ENCODE measurements at places on chromosomes 1 and 21.

- no peak overlapping the region for H3K27ac ChIP-seq
- DNase-seq, result no peak
- H3K27me3 ChIP-seq, result peaks cover 14% of the 10 kb centered on the region
- no peaks in the 10 kb centered on the region for H3K36me3 ChIP-seq
- H3K4me3 ChIP-seq, result no peak overlapping the region
- no peaks in the 10 kb centered on the region for H3K4me1 ChIP-seq
Observed at GRCh38 chr21:33185852-33186251, 43.9 kb upstream of the IFNAR2 start.

DNA sequence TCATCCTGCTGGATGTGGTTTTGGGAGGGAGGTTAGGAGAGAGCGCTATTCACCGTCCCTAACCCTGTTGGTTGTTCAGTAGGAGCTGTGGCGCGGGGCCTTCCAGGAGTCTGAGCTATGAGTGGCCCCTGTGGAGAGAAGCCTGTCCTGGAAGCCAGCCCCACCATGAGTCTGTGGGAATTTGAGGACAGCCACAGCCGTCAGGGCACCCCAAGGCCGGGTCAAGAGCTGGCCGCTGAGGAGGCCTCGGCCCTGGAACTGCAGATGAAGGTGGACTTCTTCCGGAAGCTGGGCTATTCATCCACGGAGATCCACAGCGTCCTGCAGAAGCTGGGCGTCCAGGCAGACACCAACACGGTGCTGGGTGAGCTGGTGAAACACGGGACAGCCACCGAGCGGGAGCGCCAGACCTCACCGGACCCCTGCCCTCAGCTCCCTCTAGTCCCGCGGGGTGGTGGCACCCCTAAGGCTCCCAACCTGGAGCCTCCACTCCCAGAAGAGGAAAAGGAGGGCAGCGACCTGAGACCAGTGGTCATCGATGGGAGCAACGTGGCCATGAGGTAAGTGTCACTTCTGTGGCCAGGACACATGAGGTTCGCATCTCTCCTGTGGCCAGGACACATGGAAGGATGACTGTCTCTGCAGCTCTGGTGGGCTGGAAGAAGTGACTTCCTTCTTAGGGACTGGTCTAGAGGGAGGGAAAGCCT lies 1.2 kb downstream of the ZC3H12A start:
- H3K4me1 ChIP-seq, result peaks cover 91% of the 10 kb centered on the region
- peak overlapping the region; percentile 81 for H3K4me3 ChIP-seq
- no peaks in the 10 kb centered on the region for H3K27me3 ChIP-seq
- peak overlapping the region; percentile 95 for H3K27ac ChIP-seq
- peaks cover 11% of the 10 kb centered on the region for H3K36me3 ChIP-seq
- no peak for DNase-seq

GRCh38 chr1:51156752-51157151 lies 54.7 kb downstream of the C1orf185 start:
- no peak overlapping the region for H3K27ac ChIP-seq
- DNase-seq, result no peak
- no peaks in the 10 kb centered on the region for H3K4me1 ChIP-seq
- H3K36me3 ChIP-seq, result no peaks in the 10 kb centered on the region

DNA sequence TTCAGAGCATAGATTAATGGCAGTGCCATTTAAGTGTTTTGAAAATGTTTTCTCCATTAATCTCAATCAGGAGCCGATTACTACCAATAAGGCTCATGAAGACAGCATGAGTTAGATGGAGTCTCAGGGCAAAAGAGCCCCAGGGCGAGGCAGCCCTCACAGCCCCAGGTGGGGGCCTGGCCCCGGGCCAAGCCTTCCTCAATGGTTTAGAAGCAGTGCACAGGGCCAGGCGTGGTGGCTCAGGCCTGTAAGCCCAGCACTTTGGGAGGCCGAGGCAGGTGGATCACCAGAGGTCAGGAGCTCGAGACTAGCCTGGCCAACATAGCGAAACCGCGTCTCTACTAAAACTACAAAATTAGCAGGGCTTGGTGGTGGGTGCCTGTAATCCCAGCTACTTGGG lies 348.1 kb upstream of the VAMP3 start:
- H3K36me3 ChIP-seq, result no peaks in the 10 kb centered on the region
- no peaks in the 10 kb centered on the region for H3K4me1 ChIP-seq
- no peak overlapping the region for H3K4me3 ChIP-seq
- no peaks in the 10 kb centered on the region for H3K27me3 ChIP-seq
- DNase-seq, result peak; percentile 58

- no peak overlapping the region for H3K27ac ChIP-seq
- H3K27me3 ChIP-seq, result peaks cover 4% of the 10 kb centered on the region
- H3K36me3 ChIP-seq, result no peaks in the 10 kb centered on the region
- H3K4me1 ChIP-seq, result no peaks in the 10 kb centered on the region
- no peak for DNase-seq
- H3K4me3 ChIP-seq, result no peak overlapping the region
Observed at GRCh38 chr1:157540160-157540748, 12.1 kb downstream of the FCRL5 start.

GRCh38 chr21:34808569-34809204 lies 139.9 kb downstream of the CLIC6 start:
- no peak overlapping the region for H3K4me3 ChIP-seq
- DNase-seq, result no peak
- no peaks in the 10 kb centered on the region for H3K27me3 ChIP-seq

DNA sequence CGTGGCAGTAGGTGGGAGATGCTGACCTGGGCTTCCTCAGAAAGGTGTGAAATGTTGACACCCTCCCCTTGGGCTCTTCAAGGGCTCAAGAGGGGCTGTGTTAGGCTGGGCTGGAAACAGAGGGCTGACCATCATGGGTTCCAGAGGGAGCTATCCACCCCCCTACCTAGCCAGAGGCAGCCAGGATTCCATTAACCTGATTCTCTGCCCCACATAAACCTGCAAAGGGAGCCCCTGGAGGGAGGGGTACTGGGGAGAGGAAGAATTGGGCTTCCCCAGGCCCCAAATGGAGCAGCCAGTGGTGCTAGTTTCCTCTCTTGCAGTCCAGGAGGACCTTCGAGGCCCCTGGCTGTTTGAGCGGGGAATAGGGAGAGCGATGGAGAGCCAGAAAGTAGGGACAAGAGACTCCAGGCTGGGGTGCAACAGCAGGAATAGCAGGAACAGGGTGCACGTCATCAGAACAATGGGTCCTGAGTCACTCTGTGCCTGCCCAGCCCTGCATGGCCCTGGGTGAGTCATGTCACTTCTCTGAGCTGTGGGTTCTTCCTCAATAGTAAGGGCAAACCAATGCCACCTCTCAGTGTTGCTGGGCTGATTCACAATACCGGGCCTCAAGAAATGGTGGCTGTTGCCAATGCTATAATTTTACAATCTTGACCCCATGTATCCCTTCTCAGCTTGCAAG lies 121.2 kb downstream of the EPHB2 start:
- DNase-seq, result no peak
- H3K36me3 ChIP-seq, result no peaks in the 10 kb centered on the region
- no peaks in the 10 kb centered on the region for H3K27me3 ChIP-seq
- H3K27ac ChIP-seq, result peak overlapping the region; percentile 83
- H3K4me1 ChIP-seq, result peaks cover 51% of the 10 kb centered on the region
- H3K4me3 ChIP-seq, result no peak overlapping the region

DNA sequence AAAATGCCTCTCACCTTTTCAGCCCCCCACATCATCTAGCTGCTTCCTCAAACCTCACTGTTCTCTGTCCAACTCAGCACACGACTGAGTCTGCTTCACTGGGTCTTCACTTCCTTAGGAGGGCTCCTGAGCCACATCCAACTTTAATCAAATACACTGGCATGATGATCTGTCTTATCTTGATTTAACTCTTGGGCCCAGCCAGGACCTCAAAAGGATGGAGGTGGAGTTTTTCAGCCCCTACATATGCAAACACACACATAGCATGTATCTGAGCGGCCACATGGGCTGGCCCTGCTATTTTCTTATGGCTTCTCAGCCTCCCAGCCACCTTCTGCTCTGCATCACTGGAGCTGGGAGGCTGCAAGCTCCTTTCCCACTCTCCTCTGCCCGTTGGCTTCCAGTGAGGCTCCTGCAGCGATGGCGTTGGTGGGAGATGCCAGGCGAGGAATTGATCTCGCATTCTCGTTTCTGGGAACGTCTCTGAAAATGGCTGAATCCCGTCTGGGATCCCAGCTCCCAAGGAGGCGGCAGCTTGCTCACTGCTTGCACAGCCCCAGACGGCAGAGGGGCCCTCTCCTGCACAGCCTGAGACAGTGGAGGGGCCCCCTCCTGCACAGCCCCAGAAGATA lies 1.8 kb upstream of the PRXL2B start:
- no peaks in the 10 kb centered on the region for H3K27me3 ChIP-seq
- H3K4me3 ChIP-seq, result peak overlapping the region; percentile 83
- no peaks in the 10 kb centered on the region for H3K36me3 ChIP-seq
- H3K27ac ChIP-seq, result peak overlapping the region; percentile 96

DNA sequence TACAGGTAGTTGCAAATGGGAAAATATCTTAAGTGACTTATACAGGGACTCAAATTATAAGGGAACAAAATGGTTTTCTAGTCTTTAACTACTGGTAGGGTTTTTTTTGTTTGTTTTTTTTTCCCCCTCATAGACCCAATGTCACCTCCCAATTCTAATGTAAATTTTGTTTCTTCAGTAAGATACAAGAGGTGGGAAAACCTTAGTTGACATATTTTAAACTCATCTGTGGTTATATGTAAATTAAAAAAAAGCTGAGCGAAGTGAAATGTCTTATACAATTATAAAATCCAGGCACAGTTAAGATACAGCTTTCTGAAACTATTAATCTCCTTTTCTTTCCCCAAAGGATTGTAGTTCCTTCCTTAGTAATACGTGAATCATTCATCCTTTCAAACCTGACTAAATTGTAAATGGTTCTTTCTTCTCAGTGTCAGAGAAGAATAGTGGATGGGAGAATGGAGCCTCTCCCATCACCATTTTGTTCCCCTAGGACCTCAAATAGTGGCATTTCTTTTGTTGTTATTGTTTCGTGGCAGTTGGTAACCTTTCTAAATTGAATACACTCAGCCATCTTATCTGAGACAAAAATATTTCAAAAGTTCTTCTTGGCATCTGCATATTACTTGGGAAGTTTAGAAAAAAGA lies 11.2 kb downstream of the TSEN15 start:
- no peak overlapping the region for H3K4me3 ChIP-seq
- H3K27me3 ChIP-seq, result no peaks in the 10 kb centered on the region
- no peaks in the 10 kb centered on the region for H3K4me1 ChIP-seq
- DNase-seq, result no peak
- H3K36me3 ChIP-seq, result peaks cover 12% of the 10 kb centered on the region

DNA sequence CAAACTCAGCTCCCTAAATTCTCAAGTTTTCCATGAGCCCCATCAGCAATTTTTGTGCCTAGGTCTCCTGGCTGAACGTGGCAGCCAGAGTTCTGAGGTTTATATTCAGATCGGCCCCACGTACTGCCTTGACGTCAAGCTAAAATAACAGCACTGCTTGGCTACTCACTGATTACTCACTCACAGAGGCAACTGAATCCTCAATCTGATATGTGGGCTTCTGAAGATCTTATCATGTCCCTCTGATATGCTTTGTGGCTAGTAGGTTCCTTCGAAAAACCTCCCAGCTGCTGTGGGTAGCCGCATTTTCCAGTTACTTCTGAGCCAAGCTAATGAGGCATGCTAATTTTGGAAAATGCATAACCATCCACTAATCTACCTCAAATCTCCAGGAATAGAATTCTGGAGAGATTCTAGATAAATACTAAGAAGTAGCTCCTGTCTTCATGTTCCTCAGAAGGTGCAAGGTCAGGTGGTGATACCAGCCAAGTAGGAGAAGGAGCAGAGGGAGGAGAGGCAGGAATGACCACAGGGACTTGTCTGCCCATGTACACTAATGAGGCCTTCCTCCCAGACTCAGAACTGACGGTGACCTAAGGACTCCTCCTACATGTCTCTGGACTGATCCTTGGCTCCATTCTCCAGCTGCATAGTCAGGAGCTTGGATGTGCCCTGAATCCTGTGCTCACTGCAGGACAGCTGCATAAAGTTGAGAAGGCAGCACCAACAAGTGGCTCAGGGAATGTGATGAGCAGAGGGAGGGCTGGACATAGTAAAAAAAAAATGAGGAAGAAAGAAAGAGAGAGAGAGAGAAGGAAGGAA lies 263.7 kb downstream of the TNR start:
- H3K4me1 ChIP-seq, result no peaks in the 10 kb centered on the region
- H3K36me3 ChIP-seq, result no peaks in the 10 kb centered on the region
- no peak overlapping the region for H3K27ac ChIP-seq
- DNase-seq, result no peak

GRCh38 chr1:184892116-184892515 lies 82.2 kb downstream of the NIBAN1 start:
- H3K36me3 ChIP-seq, result no peaks in the 10 kb centered on the region
- H3K27ac ChIP-seq, result no peak overlapping the region
- no peaks in the 10 kb centered on the region for H3K27me3 ChIP-seq

GRCh38 chr1:94886361-94886760 lies 40.5 kb downstream of the CNN3 start:
- H3K27ac ChIP-seq, result no peak overlapping the region
- no peak for DNase-seq
- no peaks in the 10 kb centered on the region for H3K36me3 ChIP-seq
- no peaks in the 10 kb centered on the region for H3K27me3 ChIP-seq

GRCh38 chr1:235017191-235017590 lies 111.4 kb downstream of the TOMM20 start:
- no peak overlapping the region for H3K27ac ChIP-seq
- DNase-seq, result no peak
- H3K36me3 ChIP-seq, result no peaks in the 10 kb centered on the region
- H3K27me3 ChIP-seq, result no peaks in the 10 kb centered on the region
- peaks cover 17% of the 10 kb centered on the region for H3K4me1 ChIP-seq
- no peak overlapping the region for H3K4me3 ChIP-seq

GRCh38 chr21:14092834-14093560 lies 117.8 kb downstream of the LIPI start:
- H3K27me3 ChIP-seq, result no peaks in the 10 kb centered on the region
- no peak overlapping the region for H3K4me3 ChIP-seq
- H3K4me1 ChIP-seq, result no peaks in the 10 kb centered on the region
- no peak overlapping the region for H3K27ac ChIP-seq
- no peak for DNase-seq
- H3K36me3 ChIP-seq, result no peaks in the 10 kb centered on the region

DNA sequence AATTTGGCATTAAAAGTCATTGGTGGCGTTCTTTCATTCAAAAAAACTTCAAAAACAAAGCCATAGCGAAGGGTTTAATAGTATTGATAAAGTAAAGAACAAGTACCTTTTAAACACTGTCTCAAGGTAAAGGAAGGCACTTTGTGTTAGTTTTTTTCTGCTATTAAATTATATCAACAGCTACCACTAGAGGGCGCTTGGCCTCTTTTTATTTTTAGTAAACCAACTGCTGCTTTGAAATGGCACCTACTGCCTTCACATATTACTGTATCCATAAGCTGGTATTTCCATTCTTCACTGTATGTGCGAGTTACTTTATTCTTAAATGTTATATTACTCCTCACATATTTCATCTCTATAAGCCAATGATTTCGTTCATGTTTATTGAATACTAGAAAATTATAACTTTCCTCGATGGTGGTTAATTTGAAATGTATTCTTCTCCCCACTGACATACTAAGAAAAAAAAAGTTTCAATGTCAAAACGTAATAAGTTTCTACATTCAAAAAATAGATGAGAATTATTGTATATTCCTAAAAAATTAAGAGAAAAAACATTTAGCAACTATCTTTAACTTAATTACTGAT lies 125.7 kb upstream of the CXADR start:
- no peak overlapping the region for H3K4me3 ChIP-seq
- H3K4me1 ChIP-seq, result no peaks in the 10 kb centered on the region
- no peak for DNase-seq
- no peak overlapping the region for H3K27ac ChIP-seq

Measured in suprapubic skin (tissue), 4 donors.